Dermis blood vessel endothelial cell (primary cell): ENCODE measurements at places on chromosomes 2 and 18. TPM values are rescaled to one million over a fixed set of nuclear protein-coding genes. Genes with fewer than 3 reads are reported as not detected.

The PTPN2 gene
- 21.3 and 31.4 TPM in 2 replicates for total RNA-seq

The PTPRN gene
- total RNA-seq = 0.17 TPM in 1 of 2 replicates, not detected in the other

The ASXL3 gene
- 0.05 TPM in 1 of 2 replicates, not detected in the other for total RNA-seq

The APCDD1 gene
- total RNA-seq = 0.14 and 0.34 TPM in 2 replicates

DNA sequence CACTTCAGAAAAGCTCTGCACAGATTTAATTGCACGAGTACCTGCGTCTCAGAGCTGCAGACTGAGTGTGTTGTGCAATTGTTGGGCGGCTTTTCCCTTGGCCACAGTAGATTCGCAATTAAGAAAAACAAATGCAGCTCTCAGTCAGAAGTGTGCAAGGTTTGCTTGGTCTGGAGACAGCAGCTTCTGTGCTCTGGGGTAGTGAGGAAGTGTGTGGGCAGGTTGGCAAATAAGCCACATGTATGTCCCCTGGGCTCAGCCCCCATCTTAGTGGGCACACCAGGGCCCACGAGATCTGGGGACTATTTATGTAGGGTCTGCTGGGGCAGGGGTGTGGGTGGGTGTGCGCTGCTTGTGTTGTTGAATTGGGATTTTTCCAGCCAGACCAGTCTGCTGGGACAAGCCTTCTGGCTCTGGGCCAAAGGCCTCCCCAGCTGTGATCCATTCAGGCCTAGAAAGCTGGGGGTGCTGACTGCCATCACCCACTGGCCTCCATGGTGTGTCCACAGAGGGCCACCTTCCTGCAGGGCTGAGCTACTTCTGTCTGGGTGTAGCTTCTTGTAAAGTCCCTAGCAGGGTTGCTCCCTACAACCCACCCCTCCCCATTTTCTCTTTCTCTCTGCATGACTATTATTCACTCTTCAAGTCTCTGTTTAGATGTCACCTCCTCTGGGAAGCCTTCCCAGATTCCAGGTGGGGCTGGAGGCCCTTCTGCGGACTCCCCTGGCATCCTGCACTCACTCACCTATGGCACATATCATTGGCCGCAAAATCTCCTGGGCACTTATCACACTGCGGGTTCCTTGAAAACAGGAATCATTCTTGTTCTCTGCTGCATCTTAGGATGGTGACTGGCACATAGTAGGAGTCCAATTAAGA is 67.8 kb downstream of the ODC1 start:
- DNase-seq = no peak

GRCh38 chr18:2534906-2535305 is 36.4 kb downstream of the METTL4 start:
- no peak for DNase-seq

DNA sequence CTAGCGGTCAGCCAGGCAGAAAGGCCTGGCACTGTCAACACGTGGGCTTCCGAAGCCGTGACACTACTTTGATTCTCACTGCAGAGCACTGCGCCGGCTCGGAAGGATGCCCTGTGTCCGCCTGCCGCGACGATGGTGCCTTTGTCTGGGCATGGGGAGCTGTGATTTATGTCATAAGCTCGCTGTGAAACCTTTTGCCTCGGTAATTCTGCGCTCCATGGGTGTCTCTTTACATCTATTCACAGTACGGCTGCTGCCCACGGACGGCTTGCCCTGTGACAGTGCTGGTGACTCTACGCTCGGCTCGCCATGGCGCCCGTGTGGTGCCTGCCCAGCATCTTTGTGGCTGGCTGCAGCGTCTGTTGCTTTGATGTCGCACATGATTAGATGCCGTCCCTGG is 43.1 kb upstream of the GBX2 start:
- no peak for DNase-seq

- no peak for DNase-seq
Observed at GRCh38 chr2:221551864-221552263, 20.2 kb downstream of the EPHA4 start.

GRCh38 chr2:135945526-135945925 is 39.9 kb downstream of the DARS1 start:
- no peak for DNase-seq

DNA sequence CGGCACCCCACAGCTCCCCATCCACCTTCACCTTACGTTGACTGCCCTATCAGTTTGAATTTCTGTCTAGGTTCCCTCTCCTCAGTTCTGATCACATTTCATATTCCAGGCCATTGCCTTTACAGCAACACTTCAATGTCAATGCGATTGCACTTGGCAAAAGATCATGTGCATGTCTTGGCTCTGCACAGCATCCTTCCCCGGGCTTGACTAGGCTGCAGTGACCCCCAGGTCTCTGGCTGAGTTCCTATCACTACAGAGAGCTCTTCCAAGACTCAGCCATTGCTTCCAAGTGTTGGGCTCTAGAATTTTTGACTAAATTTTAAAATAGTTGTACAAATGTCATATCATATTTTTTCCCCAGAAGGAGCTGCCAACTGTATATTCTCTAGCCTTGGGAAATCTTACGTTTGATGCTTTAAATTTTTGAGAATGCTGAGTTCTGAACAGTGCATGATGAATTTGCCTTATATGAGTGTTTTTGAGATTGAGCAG is 103.8 kb upstream of the NEDD4L start:
- DNase-seq = no peak
